Stimulated activated CD8-positive, alpha-beta memory T cell treated with anti-CD3 and anti-CD28 coated beads, Interleukin-4, amount 100 ng/mL, for 1 hour (primary cell): ENCODE measurements at places on chromosomes 3 and 15.

DNA sequence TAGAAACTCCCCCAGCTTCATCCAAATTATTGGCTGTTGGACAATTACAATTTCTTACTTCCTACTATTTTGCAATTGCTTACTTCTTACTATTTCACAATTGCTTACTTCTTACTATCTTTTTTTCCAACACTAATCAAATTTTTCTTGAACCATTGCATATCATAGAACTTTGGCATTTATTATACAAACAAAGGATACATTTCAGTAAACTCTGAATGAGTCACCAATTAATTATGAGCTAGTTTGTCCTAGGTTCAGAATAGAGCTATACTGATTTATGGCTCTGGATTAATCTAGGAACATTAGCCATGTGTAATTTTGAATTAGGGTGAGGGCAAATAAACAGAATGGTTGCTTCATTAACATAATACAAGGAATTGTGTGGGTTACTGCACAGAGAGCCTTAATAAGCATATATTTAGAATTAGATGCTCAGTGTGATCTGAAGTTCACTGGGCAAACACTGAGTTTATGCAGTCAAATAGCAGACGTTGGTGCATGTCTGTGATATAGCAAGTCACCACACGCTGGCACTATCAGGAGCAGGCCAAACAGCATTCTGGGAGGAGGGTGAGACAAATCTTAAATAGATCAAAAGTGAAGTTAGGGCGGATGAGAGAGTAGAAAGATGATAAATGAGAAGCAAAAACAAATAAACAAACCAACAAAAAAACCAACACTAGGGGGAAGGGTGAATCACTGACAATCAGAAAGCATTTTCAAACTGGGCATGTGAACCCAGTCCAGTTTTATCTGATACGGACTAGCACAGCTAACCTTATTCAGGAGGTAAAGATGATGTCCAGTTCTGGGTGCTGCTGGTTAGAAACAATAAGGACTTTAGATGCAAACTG is 21.5 kb downstream of the GABRR3 start:
- DNase-seq, result no peak

GRCh38 chr3:162443376-162443775 is 946.8 kb downstream of the OTOL1 start:
- no peak for DNase-seq

DNA sequence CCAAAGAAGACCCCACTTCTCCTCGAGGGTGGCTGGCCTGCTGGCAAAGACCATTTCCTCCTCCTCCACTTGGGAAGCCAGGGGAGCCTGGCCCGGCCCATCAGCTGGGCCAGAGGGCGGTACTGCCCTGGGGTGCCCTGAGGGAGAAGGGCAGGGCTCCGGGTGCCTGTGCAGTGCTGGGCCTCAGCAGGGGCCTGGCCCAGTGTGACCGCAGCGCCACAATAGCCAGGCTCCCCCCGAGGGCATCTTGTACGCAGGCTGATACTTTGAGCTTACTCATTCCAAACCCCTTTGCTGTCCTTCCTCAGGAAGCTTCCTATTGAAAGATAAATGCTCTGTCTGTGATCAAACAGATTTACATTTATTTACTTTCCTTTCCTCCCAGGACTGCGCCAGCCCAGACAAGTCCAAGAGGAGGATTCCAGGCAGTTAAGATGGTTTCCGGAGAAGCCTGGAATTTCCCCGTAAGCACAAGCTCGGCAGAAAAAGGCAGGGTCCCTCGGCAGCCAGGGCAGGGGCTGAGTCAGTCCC is 240.1 kb downstream of the XXYLT1 start:
- no peak for DNase-seq

DNA sequence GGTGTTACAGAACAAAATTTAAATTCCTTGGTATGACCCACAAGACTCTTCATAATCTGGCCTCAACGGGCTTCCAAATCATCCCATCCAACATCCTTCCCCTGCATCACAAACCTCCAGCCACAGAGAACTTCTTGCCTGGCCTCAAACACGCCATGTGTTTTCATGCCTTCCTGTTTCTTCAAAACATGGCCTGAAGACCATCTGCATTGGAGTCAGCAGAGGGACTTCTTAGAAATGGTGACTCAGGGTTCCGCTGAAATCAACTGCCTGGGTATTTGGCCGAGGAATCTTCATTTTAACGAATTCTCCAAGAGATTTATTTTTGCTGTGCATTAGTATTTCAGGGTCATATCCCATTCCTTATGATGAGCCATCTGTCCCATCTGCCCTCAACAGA is 138.1 kb upstream of the RAP2B start:
- DNase-seq, result no peak

DNA sequence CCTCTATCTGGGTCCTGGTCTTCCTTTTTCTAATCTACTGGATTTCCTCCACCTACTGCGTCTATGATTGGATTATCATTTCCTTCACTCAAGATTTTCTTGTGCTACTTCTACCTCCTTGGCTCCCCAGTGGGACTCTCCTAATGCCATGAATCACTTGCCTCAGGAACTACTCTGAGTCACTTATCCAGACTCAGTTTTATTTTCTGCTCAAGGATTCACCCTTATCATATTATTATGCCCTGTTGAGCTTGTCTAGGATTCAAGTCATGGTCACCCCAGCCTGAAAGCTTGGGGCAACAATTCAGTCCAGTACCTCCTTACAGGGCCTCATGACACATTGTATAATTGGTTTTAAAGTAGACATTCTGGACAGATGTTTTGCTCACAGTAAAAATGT is 968.1 kb downstream of the ROBO1 start:
- no peak for DNase-seq

GRCh38 chr3:153789380-153789779 is 331.8 kb upstream of the ARHGEF26 start:
- DNase-seq, result no peak

DNA sequence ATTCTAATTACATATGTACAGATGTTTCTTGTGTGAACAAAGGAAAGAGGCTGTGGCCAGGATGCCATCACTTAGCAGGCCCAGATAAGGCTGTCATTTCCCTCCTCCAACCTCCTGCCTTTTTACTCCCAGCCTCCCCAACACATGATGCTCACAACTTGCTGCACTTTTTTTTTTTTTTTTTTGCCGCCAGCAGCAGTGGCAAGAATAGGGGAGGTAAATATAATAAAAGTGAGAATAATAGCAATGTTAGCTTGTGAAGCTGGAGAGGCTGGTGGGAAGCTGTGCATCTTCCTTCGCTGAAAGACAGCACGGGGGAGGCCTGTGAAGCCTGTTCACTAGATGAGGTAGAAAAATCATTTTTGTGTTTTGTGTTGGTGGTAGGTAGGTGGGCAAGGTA is 42.5 kb upstream of the MYO5C start:
- no peak for DNase-seq

- DNase-seq, result no peak
These were observed at the start of gene OCA2 for GRCh38 chr15:28098766-28099554. Gene OCA2, minus strand, starts transcription at chr15:28099315. Its CDS starts 17,441 bp downstream, at chr15:28081874.

DNA sequence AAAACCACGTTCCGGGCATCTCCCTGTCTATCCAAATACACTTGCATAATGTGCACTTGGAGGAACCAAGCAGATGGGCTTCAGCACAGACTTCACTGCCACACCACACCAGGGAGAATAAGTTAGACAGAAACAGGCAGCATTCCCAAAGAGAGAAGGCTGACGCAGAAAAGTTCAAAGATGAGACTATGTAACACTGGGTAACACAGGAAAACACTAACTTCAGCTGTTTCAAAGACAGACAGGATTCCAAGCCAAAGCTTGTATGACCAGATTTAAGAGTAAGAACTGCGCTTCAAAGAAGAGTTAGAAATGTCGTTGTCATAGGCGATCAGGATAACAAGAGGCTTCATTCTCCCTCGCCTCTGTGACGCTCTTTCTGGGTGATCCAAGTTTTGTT is 19.9 kb downstream of the SLC51A start:
- no peak for DNase-seq

DNA sequence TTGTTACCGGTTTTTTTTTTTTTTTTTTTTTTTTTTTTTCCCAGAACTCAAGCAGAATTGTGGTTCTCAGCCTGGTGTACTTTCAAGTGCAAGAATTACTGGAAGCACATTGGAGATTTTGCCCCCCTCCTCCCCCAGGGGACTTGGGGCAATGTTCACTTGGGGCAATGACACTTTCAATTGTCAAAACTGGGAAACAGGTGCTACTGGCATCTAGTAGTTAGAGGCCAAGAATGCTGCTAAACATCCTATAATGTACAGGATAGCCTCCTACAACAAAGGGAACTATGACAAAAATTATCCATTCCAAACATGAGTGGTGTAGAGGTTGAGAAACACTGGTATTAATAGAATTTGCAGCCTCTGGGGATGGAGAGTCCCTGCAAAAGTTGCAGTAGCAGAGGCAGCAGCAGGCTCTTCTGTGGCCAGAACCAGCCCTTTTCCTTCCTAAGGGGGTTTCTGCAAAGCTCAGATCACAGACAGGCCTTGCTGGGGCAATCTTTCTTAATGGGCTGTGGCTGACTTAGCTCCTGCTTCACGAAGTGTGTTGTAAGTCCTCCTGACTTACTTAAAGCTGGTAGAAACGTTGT is 144.3 kb upstream of the MRPS22 start:
- no peak for DNase-seq
